ELF-1 (cell line): ENCODE measurements at places on chromosomes 7 and 10.

GRCh38 chr7:22856416-22856815 is 33.8 kb upstream of the TOMM7 start:
- no peak for DNase-seq

- no peak for DNase-seq
Measured at GRCh38 chr7:30625283-30625682, 30.6 kb downstream of the GARS1 start.

- DNase-seq: no peak
Measured at GRCh38 chr10:132497861-132498561, 39.6 kb upstream of the INPP5A start.

DNA sequence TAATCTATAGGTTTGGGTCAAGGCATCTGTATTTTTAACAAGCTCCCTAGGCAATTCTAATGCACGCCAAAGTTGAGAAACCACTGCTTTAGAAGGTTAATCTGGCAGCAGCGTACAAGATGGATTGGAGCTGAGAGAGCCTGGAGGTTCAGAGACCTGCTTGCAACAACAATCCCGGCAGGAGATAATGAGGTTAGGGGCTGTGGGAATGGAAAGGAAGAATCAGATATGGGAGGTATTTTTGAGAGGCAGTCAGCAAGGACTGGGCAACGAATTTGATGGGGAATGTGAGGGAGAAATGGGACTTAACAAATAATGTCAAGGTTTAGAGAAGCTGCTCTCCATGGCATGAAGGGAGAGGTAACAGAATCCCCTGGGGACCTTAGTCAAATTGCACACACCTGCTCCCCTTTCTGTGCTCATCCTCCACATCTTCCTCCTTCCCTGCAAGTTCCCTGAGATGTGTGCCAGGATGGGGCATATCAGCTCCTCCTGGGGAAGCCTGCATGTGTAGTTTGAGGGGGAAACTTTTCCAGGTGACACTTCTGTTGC is 731.0 kb upstream of the GALNT17 start:
- no peak for DNase-seq

- DNase-seq: no peak
Measured at GRCh38 chr10:77187376-77187999, 450.1 kb downstream of the KCNMA1 start.

GRCh38 chr10:116237260-116237659 is 35.7 kb downstream of the GFRA1 start:
- DNase-seq: no peak

DNA sequence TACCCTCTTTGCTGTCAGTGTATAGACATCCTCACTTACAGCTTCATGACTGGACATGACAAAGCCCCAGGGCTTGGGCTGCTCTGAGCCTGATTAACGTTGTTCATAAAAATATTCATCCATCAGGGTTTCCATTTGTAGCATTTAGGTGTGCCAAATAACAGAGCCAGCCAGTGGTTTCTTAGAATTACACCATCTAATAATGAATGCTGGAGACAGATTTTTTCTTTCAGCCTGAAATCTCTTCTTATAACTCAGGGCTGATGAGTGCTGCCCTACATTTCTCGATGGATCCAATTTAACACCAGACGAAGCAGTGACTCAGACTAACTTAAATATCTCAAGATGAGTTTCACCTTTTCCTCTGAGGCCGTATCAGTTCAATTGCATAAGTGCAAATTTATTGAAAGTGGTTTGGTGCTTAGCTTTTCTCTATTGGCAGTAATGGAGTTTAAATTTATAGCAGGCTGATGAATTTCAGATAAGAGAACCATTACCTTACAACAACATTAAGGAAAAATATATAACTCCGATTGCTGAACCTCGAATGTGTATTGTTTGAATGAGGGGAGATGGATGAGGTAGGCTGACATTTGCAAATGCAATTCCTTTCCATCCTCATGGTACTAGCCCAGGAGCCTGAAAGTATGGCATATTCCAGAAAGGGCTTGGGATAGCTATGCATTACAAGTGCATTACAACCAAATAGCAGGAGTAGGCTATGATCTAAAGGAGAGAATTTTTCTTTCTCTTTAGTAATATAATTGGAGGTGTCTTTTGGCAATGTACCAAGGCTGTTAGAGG is 900.6 kb downstream of the KCNMA1 start:
- no peak for DNase-seq

- DNase-seq: no peak
Measured at GRCh38 chr7:43491984-43492383, 90.9 kb upstream of the STK17A start.

GRCh38 chr7:147047696-147048095 is 931.1 kb downstream of the CNTNAP2 start:
- no peak for DNase-seq

- no peak for DNase-seq
Measured at GRCh38 chr10:65501259-65501658, 1424.6 kb upstream of the LRRTM3 start.

- DNase-seq: peak; percentile 61
Measured at GRCh38 chr10:789831-790701, 100.6 kb upstream of the DIP2C start.

DNA sequence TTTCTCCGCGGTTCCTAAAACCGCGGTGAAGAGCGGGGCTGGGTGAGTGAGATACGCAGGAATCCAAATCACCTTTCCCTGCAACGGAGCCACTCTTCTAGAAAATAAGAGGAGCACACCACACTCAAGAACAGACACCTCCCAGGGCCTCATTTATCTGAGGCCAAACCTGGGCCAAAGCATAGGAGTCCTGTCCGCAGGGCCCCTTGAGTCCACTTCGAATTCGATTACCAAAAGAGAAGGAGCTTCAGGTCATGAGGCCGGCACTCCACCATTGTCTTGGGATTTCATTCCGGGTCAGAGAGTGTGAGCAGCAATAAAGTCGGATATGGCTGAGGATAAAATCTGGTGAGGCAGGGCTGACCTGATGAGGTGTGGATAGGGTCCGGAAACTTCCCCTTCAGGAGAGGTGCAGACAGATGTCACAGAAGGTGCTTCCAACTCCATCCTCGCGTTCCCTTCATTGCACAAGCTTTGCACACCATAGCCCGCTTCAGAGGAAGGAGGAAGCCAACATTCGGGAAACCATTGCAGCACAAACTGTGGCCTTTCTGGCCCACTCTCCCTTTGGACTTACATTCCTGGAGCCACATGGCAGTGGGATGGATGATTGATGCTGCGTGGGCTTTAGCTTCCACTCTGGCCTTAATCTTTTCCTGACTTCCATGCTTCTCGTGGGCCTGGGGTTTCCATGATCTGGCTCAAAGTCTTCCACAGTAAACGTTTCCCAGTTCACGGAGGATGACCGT is 27.2 kb upstream of the ZNF273 start:
- no peak for DNase-seq

- DNase-seq: peak; percentile 77
Measured at GRCh38 chr7:100570954-100571828, 2.5 kb downstream of the SAP25 start.

GRCh38 chr10:106816318-106817085 is 348.0 kb downstream of the SORCS1 start:
- DNase-seq: peak; percentile 21

DNA sequence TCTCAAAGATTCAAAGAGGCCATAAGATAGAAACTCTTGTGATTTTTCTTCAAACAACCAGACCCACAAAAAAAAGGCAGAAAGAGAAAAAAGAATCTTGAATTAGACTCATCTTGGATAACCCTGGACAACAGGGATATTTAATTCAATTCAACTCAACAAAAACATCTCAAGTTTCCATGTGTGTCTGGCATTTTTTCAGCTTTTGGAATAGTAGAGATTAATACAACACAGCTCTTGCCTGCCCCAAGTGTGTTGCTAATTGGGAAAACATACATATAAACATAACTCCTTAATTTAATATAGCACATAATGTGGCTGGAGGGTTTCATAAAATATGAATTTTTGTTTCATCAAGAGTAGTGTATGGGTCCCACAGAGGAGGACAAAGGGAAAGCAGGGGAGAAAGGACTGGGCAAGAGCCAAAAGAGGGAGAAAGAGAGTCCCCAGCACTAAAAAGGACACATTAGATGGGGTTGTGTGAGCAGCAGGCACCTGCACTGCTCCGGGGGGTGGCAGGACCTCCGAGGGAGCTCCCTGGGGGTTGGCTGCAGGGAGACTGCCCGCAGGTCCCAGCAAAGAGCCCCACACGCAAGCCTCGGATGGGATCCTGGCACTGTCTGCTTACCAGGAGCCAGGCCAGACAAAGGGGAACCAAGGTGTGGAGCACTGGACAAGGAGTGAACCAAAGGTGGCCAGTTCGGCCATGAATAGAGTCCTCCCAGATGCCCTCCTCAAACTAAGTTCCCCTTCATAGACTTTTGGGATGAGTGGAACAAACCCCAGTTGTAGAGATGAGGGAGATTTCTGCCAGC is 65.6 kb upstream of the TMEM72 start:
- no peak for DNase-seq

DNA sequence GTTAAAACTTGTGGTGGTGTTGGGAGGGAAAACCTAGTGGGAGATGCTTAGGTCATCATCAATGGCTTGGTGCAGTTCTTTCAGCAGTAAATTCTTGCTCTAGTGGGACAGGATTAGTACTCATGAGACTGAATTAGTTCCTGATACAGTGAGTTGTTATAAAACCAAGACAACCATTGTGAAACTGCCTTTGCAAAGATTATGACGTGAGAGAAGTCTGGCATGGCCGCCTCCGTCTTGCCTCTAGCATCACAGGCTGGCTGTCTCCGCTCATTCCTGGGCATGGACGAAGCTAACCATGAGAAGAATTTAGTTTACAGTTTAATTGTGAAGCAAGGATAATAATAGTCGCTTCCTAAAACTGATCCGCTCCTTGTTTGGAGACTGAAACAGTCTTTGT is 186.4 kb downstream of the KIF20B start:
- DNase-seq: no peak

- DNase-seq: peak; percentile 83
Measured at GRCh38 chr7:140005754-140006503, 56.8 kb downstream of the PARP12 start.

- no peak for DNase-seq
Measured at GRCh38 chr7:39594988-39595620, 28.3 kb upstream of the RALA start.

GRCh38 chr7:118754608-118755007 is 530.1 kb downstream of the ANKRD7 start:
- no peak for DNase-seq

GRCh38 chr10:27504808-27505460 is 830 bp downstream of the RAB18 start:
- no peak for DNase-seq

- DNase-seq: peak; percentile 78
Measured at GRCh38 chr10:15640536-15641085, 79.1 kb downstream of the ITGA8 start.

- no peak for DNase-seq
Measured at GRCh38 chr10:3749011-3749410, 36.0 kb downstream of the KLF6 start.

DNA sequence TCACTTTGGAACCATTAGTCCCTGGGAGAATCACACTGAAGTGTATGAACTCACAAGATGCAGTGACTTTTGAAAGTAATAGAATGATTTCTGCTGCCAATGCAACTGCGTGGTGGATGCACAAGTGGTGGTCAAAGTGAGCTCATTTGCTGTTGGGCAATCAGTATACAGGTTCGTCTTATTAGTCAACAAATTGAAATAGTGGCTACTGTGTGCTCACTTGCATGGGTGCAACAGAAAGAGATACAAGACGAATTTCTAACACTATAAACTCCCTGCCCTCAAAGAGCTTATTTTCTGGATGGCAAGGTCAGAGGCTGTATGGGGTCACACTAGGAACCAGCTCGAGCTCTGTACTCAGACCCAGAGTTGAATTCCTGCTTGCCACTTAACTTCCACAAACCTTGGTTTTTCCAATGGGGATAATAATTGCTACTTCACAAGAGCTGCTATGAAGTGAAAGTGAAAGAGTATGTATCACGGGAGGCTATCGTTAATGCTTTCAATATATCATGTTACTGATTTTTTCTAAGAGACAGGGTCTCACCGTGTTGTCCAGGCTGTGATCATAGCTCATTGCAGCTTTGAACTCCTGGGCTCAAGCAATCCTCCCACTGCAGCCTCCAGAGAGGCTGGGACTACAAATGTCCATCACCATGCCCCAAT is 8.3 kb upstream of the BCL7B start:
- DNase-seq: no peak

DNA sequence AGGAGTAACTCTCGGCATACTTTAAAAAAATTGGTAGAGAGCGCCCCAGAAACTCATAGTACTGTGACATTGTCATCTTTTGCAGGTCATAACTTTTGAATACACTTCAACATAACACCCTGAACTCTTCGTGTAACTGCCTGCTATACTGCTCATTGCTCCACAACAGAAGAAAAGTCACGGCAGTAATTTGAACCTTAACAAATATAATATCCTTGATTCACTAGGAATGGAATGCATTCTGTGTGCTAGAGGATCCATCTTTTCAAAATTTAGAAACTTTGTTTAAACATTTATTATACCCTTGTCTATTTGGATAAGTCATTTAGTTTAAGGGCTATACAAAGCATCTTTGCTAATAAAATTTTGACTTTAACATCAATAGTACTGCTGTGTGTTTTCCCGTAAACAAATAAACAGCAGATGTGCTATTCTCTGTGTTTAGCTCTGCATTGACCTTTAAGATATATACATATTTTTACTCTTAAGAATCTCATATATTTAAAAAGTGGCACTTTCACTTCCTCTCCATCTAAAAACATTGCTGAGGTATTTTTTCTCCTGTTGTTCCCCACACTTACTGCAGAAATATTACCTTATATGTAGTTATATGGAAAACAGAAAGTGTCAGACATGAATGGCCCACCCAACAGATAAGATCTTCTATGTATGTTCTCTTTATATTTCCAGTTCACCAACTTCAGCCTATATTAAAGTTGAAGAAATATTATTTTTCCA is 217.6 kb upstream of the TMEM229A start:
- DNase-seq: no peak

GRCh38 chr7:135075716-135076115 is 72.2 kb upstream of the TMEM140 start:
- no peak for DNase-seq

DNA sequence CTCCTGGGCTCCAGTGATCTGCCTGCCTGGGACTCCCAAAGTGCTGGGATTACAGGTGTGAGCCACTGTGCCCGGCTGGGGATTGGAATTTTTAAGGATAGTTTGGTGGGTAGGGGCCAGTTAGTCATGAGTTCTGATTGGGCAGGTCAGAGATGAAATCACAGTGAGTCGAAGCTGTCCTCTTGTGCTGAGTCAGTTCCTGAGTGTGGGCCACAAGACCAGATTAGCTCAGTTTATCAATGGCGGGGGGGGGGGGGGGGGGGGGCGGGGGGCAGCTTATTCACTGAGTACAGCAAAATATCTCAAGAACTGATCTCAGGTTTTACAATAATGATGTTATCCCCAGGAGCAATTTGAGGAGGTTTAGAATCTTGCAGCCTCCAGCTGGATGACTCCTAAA is 11.6 kb upstream of the ERCC6 start:
- DNase-seq: peak; percentile 64

DNA sequence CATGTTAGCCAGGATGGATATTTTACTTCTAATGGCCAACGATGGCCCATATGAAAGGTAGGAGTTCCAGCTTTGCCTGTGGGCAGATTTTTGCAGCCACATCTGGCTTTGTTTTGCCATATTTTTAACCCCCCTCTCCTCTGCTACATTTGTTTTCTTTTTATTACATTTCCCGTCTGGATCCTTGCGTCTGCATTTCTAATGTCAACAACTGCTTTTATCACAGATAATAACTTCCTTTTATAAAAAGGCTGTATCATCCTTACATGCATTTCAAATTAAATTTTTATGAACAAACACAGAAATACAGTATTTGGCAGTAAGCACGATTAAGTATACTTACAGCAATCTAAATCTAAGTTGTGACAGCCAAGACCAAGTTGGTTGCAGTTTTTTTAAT is 156.0 kb downstream of the BAMBI start:
- no peak for DNase-seq
